Suppressor macrophage treated with lipopolysaccharide for 4 hours (primary cell): ENCODE measurements at places on chromosomes 16 and 17.
A peak's percentile ranks its signal among the peaks of the same experiment; 100 is the strongest.

DNA sequence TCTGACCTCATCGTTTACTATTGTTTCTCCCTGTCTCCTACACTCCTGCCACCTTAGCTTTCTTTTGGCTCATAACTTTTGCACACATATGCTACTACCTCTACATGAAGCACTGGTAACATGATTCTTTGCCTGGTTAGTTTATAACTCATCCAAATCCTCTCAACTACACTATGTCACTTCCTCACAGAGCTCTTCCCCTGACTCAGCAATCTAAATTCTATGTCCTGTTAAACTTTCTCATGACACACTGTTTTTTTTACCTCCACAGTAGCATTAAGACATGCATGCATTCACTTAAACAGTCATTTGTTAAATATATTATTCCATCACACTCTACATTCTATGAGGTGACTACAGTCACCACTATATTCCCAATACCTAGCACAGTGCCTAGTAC lies 19.7 kb downstream of the APPBP2 start:
- DNase-seq, result peak; percentile 42

- DNase-seq, result no peak
Observed at GRCh38 chr17:59492091-59492451, 73.3 kb upstream of the DHX40 start.

- DNase-seq, result no peak
Observed at GRCh38 chr17:2700491-2701141, 10.9 kb downstream of the CLUH start.

DNA sequence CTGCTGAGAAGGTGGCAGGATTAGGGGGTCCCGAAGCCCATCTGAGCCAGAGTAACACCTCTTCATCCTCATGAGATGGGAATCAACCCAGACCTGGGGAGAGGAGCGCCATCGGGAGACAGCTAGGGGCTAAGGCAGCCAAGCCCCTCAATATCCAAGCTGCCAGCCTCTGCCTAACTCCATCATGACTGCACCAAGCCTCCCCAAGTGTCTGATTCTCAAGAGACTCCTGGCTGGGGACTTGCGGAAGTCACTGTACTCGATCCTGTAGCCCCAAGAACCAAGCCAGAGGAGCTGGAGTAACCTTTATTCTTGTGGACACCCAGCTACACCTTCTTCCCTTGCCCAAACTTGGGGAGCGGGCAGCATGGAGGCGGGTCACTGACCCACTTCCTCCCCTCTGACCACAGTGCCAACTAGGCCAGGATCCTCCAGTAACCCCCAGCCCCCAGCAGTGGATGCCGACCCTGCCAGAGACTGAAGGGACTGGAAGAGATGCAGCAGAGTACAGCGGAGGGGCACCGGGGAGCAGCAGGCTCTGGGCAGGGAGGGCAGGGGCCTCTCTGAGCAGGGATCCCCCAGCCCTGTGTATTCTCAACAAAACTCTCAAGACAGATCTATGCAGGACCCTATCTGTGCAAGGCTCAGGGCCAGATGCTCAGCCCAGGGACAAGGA lies 13.3 kb downstream of the HDAC5 start:
- no peak for DNase-seq

GRCh38 chr16:1474082-1474795 lies 589 bp downstream of the CLCN7 start:
- DNase-seq, result peak; percentile 9

DNA sequence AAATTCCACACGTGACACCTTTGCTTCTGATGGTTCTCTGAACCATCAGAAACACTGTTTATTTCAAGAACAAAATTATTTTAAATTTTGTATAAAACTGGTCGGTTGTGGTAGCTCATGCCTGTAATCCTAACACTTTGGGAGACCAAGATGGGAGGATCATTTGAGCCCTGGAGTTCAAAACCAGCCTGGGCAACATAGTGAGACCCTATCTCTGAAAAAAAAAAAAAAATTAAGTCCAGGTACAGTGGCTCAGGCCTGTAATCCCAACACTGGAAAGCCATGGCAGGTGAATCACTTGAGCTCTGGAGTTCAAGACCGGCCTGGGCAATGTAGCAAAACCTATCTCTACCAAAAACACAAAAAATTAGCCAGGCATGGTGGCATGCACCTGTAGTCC lies 8.3 kb upstream of the KANSL1 start:
- no peak for DNase-seq
